DND-41 (cell line): ENCODE measurements at places on chromosomes 13 and 19.

- no peak for DNase-seq
- H3K36me3 ChIP-seq, result peaks cover 87% of the 10 kb centered on the region
- H3K4me3 ChIP-seq, result no peak overlapping the region
- no peak overlapping the region for H3K27ac ChIP-seq
Observed at GRCh38 chr19:41327576-41328156, 17.7 kb downstream of the CCDC97 start.

DNA sequence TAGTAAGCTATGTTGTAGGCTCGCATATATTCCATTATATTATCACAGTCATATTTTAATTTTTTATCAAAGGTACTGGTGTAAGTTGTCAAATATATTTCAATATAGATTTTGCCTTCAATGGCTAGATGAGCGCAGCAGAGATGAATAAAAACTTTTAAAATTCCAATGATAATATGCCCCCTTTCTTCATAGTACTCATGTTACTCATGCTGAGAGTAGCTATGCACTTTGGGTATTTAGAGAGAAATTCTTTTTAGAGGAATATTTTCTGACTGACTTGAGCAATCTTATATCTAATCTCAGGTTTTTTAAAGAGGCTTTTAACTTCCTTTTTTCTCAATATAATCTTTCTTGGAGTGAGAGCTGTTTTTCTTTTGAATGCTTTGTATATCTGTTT, 11.4 kb downstream of the ZNF254 start:
- H3K4me1 ChIP-seq, result peaks cover 8% of the 10 kb centered on the region; the same call in 1 of the 2 replicates
- no peak overlapping the region for H3K4me3 ChIP-seq
- no peaks in the 10 kb centered on the region for H3K27me3 ChIP-seq
- H3K36me3 ChIP-seq, result peaks cover 57% of the 10 kb centered on the region
- no peak overlapping the region for H3K27ac ChIP-seq

- no peaks in the 10 kb centered on the region for H3K4me1 ChIP-seq
- H3K27ac ChIP-seq, result no peak overlapping the region
- H3K4me3 ChIP-seq, result no peak overlapping the region
- H3K27me3 ChIP-seq, result peaks cover 2% of the 10 kb centered on the region
- H3K36me3 ChIP-seq, result no peaks in the 10 kb centered on the region
Observed at GRCh38 chr13:43431290-43431716, 355.5 kb downstream of the ENOX1 start.

- no peak overlapping the region for H3K4me3 ChIP-seq
- H3K4me1 ChIP-seq, result peaks cover 3% of the 10 kb centered on the region; the same call in 1 of the 2 replicates
- DNase-seq, result no peak
- no peaks in the 10 kb centered on the region for H3K27me3 ChIP-seq
- no peak overlapping the region for H3K27ac ChIP-seq
Observed at GRCh38 chr13:43030548-43030947, 7.2 kb downstream of the DNAJC15 start.

- no peak overlapping the region for H3K4me3 ChIP-seq
- no peak for DNase-seq
- no peaks in the 10 kb centered on the region for H3K27me3 ChIP-seq
- H3K36me3 ChIP-seq, result no peaks in the 10 kb centered on the region
- H3K27ac ChIP-seq, result no peak overlapping the region
- no peaks in the 10 kb centered on the region for H3K4me1 ChIP-seq
Observed at GRCh38 chr13:36709136-36709890, 35.5 kb downstream of the SERTM1 start.

DNA sequence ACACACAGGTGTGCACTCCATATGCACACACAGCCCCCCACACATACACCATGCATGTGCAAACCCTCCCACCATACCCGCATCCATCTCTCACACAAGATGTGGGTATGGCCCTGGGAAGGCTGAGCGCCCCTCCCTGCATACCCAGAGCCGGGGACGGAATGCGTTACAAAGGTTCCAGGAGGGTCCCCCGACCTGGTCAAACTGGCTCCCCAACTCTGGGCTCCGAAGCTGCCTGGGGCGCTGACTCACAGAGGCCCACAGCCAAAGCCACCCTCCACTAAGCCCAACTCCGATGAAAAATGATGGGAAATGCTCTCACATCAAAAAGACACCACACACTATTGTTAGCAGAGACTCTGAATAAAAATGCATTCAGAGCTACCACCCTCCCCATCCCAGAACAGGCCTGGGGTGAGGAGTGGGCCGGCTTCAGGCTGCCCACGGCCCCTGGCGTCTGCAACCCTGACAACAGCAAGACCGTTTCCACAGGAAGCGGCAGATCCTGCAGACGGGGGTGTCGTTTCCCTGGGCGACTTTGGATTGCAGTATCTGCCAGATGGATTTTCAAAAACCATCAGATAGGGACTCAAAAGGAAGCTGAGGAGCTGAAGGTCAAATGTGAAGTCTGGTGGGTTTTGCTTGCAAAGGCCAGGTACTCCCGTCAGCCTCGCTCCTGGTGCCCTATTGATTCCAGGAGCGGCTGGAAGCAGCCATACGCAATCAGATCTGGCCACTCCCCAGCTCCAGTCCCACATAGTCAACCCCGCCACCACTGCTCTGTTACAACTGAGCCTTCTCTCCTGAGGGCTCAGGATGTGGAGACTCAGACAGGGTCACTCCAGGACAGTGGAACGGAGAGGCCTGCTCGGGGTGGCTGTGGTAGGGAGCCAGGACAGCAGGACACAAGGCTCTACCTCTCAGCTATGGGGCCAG, 14.3 kb downstream of the PEPD start:
- no peak for DNase-seq
- no peak overlapping the region for H3K27ac ChIP-seq
- H3K4me1 ChIP-seq, result no peaks in the 10 kb centered on the region
- H3K36me3 ChIP-seq, result no peaks in the 10 kb centered on the region

- no peak for DNase-seq
- H3K36me3 ChIP-seq, result no peaks in the 10 kb centered on the region
Observed at GRCh38 chr13:51823359-51823758, 19.4 kb upstream of the DHRS12 start.

DNA sequence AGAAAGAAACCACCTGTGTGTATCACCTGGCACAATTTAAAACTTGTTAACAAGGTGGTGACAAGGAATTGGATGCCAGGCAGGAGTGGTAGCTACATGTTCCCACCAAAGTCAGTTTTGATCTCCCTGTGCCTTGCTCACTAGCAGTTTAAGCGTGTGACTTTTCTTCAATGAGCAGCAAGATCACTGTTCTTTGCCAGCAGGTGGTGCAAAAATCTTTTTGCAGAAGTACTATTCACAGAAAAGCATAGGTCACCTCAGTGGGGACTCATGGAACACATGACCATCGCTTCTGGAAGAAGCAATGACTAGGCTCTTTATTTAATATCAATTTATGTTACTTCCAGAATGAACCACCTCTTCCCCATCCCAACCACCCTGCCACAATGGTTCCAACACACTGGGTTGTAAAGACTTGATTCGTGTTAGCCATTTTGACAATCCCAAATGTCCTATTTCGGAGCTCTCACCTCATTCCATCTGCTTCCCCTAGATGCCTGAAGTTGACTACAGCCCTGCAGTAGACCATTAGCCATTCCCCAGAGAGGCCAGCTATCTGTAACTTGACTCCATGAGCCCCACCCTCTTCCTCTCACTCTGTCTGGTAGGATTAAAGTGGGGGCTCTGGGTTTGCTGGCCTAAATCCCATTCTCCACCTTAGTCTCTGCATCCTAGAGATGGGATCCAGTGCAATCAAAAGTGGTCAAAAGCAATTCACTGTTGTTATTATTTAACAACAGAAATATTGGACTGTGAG, 59.1 kb upstream of the TNFRSF19 start:
- H3K27me3 ChIP-seq, result no peaks in the 10 kb centered on the region
- DNase-seq, result no peak
- H3K4me1 ChIP-seq, result no peaks in the 10 kb centered on the region
- no peak overlapping the region for H3K27ac ChIP-seq

GRCh38 chr19:6886277-6886897, 992 bp upstream of the ADGRE1 start:
- no peak overlapping the region for H3K27ac ChIP-seq
- H3K27me3 ChIP-seq, result no peaks in the 10 kb centered on the region
- no peak for DNase-seq
- peaks cover 18% of the 10 kb centered on the region for H3K4me1 ChIP-seq
- H3K4me3 ChIP-seq, result no peak overlapping the region

DNA sequence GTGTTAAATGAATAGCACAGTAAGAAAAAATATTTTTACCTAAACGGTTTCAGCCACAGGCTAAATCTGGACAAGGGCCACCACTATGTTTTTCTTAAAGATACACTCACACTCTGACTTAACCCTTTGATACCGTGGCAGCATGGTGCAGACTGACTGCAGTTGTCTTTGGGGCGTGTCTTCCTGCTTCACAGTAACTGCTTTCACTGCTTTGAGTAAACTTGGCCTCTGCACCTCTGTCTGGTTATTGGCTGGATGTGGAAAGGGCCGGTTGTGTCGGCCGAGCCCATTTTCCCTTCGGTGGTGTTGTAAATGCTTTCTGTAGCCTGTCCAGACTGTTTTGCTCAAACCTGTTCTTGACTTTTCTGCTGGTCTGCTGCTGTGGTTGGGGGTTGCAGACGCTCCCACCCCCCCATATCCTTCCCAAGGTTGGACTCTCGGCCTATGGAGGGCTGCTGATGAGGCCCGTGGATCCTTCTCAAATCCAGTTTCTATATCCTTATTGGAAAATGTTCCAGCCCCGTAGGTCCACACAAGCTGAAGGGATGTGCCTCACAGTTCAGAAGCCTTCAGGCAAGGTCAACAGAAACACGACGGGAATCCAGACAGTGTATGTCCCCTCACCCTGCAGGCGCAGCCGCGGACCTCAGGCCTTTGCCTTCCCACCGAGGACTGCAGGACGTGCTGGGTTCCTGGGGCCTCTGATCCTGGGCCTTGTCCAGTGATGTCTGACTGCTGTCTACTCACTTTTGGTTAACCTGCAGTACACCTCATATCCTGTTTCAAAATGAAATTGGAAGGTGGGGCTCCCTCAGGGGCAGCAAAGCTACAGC, 90.2 kb upstream of the RNF113B start:
- peaks cover 9% of the 10 kb centered on the region for H3K27me3 ChIP-seq
- H3K4me1 ChIP-seq, result no peaks in the 10 kb centered on the region
- DNase-seq, result no peak
- no peak overlapping the region for H3K27ac ChIP-seq
- no peaks in the 10 kb centered on the region for H3K36me3 ChIP-seq

DNA sequence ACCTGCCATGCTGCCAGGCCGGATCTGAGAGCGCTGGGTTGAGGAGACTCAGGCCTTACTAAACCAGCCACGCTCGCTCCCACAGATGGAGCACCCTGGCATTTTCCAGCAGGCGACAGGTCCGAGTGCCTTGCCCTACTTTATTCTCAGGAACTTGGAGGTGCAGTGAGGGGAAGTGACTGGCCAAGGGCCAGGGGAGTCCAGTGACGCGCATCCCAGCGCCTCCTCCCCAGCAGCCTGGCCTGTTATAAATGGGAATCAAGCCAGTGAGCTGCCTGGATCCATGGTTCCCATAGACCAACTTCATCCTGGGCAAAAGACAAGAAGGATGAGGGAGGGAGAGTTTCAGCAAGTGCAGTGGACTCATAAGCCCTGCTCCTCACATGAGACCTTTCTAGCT, 35.5 kb downstream of the TMED1 start:
- H3K36me3 ChIP-seq, result peaks cover 97% of the 10 kb centered on the region
- H3K4me3 ChIP-seq, result no peak overlapping the region
- no peak for DNase-seq
- no peak overlapping the region for H3K27ac ChIP-seq
- no peaks in the 10 kb centered on the region for H3K4me1 ChIP-seq

DNA sequence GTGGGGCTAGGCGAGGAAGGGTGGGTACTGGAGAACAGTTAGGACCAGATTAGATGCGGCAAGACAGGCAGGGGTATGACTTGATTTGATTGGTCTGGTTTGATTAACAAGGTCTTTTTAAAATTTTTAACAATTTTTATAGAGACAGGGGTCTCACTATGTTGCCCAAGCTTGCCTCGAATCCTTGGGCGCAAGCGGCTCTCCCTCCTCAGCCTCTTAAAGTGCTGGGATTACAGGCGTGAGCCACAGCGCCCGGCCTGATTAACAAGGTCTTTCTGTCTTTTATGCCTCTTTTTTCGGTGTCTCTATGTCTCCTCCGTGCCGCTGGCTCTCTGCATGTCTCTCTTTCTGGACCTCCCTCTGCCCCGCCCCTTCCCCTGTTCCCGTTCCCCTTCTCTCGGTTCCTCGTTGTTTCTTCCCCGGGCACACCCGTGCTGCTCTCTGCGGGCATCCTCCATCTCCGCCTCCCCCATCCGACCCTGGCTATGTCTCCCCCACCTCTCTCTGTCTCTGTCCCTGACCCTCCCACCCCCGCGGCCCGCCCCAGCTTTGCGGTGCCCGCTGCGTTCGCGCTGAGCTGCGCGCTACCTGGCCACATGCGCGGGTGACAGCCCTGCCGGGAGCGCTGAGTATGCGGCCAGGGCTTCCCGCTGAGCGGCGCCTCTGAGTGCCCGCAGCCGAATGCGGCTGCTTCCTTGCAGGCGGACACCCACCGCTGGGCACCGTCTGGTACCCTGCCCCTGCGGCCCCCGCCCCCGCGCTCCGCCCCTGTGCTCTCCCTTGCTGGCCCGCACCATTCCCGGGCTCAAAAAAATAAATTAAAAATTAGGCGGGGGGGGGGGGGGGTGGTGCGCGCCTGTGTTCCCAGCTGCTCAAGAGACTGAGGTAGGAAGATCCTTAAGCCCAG, 8.1 kb upstream of the SDHAF1 start:
- no peak for DNase-seq
- no peak overlapping the region for H3K27ac ChIP-seq
- no peak overlapping the region for H3K4me3 ChIP-seq
- H3K36me3 ChIP-seq, result no peaks in the 10 kb centered on the region

GRCh38 chr13:39603424-39603947, 493 bp upstream of the LHFPL6 start:
- H3K4me1 ChIP-seq, result no peaks in the 10 kb centered on the region
- H3K27me3 ChIP-seq, result peaks cover 24% of the 10 kb centered on the region
- H3K36me3 ChIP-seq, result no peaks in the 10 kb centered on the region
- DNase-seq, result no peak
- H3K27ac ChIP-seq, result no peak overlapping the region

DNA sequence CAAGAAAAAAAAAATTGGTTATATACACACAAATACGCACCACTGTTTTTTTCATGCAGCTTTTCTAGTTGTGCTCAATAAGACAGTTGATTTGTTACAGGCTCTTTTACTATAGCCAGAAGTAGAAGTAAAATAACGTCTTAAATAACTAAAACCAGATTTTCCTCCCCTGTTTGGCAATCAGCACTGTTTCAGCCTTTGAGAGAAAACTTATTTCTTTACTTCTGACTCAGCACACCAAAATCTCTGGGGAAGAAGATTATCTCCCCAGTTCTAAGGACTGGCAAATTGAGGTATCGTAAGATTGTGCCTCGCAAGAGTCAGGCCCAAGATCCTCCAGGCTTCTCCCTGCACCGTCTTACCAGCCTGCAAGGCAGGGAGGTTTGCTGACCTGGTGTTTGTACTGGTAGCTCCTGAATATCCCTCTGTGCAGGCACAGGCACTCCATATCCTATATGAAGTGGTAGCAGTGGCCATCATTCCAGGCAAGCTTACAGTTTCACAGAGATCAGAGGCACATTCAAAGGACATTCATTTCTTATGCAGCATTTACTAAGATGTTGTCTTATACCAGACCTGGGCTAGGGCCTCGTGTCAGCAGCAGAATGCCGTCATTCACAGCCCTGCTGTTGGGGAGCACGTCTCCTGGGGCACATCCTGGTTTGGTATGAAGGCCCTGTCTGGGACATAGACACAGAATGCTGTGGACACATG, 268.2 kb downstream of the ZNF536 start:
- no peak overlapping the region for H3K4me3 ChIP-seq
- H3K4me1 ChIP-seq, result no peaks in the 10 kb centered on the region
- H3K27ac ChIP-seq, result no peak overlapping the region
